ENCODE measurements at places on chromosomes 13 and 19. TPM values are rescaled to one million over a fixed set of nuclear protein-coding genes. Genes with fewer than 3 reads are reported as not detected.

RASGRP4 gene
- total RNA-seq: 0.98 TPM

RCBTB2 gene
- 21.1 TPM for total RNA-seq

NKG7 gene
- total RNA-seq: 0.80 TPM

CATSPERD gene
- total RNA-seq: not detected

- no peaks in the 10 kb centered on the region for H3K27me3 ChIP-seq
- peaks cover 2% of the 10 kb centered on the region for H3K4me1 ChIP-seq
- DNase-seq: peak; percentile 17
- no peaks in the 10 kb centered on the region for H3K36me3 ChIP-seq
These were observed 1551.9 kb downstream of the EFNB2 start for GRCh38 chr13:104983601-104984000.

DNA sequence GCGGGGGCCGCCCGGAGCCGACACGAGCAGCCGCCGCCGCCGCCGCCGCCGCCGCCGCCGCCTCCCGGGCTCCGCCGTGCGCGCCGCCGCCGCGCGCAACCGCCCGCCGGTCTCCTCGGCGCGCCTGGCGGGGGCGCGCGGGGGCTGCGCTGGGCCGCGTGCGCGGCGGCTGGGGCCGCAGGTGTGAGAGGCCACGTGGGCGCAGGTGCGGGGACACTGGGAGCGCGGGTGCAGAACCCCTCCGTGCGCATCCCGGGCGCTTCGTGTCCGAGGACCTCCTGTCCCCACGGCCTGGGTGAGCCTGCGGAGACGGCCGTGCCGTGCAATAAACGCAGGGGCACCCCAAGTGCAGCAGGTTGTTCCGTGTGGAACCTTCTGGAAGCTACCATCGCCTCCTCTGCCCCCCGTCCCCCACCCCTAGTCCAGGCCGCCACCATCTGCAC lies at the start of gene LINGO3:
Gene LINGO3 (minus strand): TSS at position 41 of the 443 bp plus-strand sequence. CDS start 16,378 bp downstream, outside the sequence.
- peaks cover 78% of the 10 kb centered on the region for H3K27me3 ChIP-seq
- no peak within 1 kb of the TSS for H3K27ac ChIP-seq
- H3K4me3 ChIP-seq: peak within 1 kb of the TSS; percentile 15
- DNase-seq: no peak
- H3K4me1 ChIP-seq: peaks cover 27% of the 10 kb centered on the region

GRCh38 chr13:99811067-99811700 lies 160.4 kb downstream of the ZIC5 start:
- H3K27me3 ChIP-seq: peaks cover 2% of the 10 kb centered on the region
- H3K27ac ChIP-seq: no peak overlapping the region
- no peak overlapping the region for H3K4me3 ChIP-seq
- H3K36me3 ChIP-seq: no peaks in the 10 kb centered on the region

GRCh38 chr19:8332976-8333766 lies 9.9 kb downstream of the KANK3 start:
- H3K27me3 ChIP-seq: peaks cover 64% of the 10 kb centered on the region
- H3K4me3 ChIP-seq: no peak overlapping the region
- H3K27ac ChIP-seq: no peak overlapping the region
- no peak for DNase-seq
- peaks cover 16% of the 10 kb centered on the region for H3K4me1 ChIP-seq

DNA sequence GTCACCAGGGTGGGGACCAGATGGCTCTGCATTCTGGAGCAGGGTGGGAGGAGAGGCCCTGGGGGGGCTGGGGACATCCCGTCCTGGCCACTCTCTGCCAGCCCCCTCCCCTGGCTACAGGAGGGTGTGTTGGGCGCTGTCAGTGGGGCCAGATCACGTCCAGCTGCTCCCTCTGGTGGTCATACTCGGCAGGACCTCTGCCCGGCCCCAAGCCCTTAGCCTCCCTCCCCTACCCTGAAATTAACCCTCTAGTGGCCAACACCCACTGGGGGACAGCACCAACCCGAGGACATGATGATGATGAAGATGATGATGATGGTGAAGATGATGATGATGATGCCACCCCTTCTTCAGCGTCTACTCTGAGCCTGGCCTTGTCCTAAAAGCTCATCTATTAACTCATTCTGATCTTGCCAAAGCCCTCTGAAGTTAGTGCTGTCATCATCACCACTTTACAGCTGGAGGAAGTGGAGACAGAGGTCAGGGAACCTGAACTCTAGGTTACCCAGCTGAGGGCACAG lies 590 bp upstream of the LGI4 start:
- H3K27me3 ChIP-seq: no peaks in the 10 kb centered on the region
- H3K27ac ChIP-seq: peak overlapping the region; percentile 51
- no peaks in the 10 kb centered on the region for H3K36me3 ChIP-seq
- H3K4me1 ChIP-seq: peaks cover 49% of the 10 kb centered on the region
- peak; percentile 90 for DNase-seq

- H3K27ac ChIP-seq: no peak overlapping the region
- H3K36me3 ChIP-seq: no peaks in the 10 kb centered on the region
- H3K27me3 ChIP-seq: peaks cover 43% of the 10 kb centered on the region
- peak overlapping the region; percentile 59 for H3K4me3 ChIP-seq
- H3K4me1 ChIP-seq: peaks cover 45% of the 10 kb centered on the region
- DNase-seq: no peak
These were observed 726 bp upstream of the TGFB1 start for GRCh38 chr19:41354343-41354953.

DNA sequence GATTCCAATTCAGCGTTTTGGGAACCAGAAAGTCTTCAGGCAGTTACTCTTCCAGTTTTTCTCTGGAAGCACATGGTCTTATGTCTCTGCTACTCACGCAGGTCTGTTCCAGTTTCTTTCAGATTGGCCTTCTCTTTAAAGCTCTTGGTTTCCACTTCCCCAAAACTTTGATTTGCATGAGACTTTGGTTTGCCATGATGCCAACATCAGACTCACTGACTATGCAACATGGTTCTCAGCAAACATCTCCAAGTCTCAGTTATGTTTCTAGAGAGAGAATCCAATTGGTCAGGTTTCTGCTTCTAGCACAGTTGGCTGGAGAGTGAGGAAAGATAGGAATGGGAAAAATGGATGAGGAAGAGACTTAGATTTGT lies 3.1 kb downstream of the AKAP11 start:
- H3K4me3 ChIP-seq: no peak overlapping the region
- H3K27me3 ChIP-seq: no peaks in the 10 kb centered on the region
- no peak overlapping the region for H3K27ac ChIP-seq
- peak; percentile 65 for DNase-seq

- no peaks in the 10 kb centered on the region for H3K4me1 ChIP-seq
- H3K27ac ChIP-seq: no peak overlapping the region
- DNase-seq: no peak
- no peaks in the 10 kb centered on the region for H3K36me3 ChIP-seq
- H3K4me3 ChIP-seq: no peak overlapping the region
These were observed 49.9 kb downstream of the SLC7A9 start for GRCh38 chr19:32819419-32820400.

DNA sequence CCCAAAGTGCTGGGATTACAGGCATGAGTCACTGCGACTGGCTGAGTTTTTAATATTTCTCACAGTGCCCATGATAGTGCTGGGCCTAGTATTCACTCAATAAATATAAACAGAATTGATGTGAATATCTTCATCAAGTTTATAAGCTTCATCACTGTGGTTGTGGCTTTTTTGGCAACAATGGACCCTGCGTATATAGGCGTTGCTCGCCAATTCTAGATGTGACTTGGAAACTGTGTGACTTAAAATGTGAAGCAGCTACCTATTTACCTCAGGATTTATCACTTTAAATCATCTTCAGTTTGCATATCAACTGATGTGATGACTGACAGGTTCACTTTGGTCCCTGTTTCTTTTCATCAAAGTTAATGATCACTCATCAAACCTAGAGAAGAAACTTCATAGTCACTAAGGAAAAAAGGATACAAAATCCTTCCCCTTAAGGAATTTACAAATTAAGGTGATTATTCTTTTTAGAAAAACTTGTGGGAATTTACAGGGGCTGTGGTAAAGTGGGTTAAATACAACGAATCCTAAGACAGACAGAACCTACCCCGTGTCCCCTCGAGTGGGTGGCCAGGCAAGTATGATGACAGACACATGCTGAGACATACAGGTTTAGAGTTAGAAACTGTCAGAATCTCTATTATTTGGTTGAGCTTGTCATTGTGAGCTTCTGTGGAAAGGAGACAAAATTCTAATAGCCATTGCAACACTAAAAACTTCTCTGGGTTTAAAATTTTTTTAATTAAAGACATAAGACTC lies 101.3 kb downstream of the AKAP11 start:
- no peak overlapping the region for H3K27ac ChIP-seq
- H3K27me3 ChIP-seq: no peaks in the 10 kb centered on the region
- H3K4me3 ChIP-seq: no peak overlapping the region
- H3K36me3 ChIP-seq: no peaks in the 10 kb centered on the region
- no peak for DNase-seq

- peaks cover 39% of the 10 kb centered on the region for H3K4me1 ChIP-seq
- peaks cover 57% of the 10 kb centered on the region for H3K27me3 ChIP-seq
- H3K27ac ChIP-seq: peak overlapping the region; percentile 88
- no peaks in the 10 kb centered on the region for H3K36me3 ChIP-seq
- peak overlapping the region; percentile 53 for H3K4me3 ChIP-seq
These were observed 4.1 kb upstream of the KCNC3 start for GRCh38 chr19:50333235-50333736.

DNA sequence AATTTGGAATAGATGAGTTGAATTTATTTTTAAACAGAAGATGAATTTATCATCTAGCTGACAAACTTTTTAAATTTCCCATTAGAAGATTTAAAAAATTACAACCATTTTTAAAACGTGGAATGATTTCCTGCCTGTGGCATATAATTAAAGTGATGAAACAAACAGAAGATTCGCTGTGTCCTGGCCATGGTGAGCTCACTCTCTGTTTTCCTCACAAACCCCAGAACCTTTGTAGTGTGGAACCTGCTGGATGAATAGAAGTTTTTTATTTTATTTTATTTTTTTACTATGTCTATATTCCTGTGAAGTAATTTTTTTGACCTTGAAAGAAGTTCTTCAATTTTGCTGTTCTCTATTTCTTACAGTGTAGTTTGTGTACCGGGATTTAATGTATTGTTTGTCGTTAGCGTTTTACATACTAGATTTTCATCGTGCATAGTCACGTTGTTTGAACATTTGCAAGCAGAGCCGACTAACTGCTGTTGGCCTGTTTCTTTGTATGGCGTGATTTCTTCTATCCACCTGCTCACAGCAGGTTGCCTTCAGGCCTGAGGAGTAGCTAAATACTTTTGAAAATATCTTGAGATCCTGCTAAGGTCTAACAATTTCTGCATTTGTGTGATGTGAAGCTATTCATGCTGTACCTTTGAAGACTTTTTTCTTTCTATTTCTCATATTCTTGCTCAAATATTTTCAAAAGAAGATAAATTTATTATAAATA lies 149.2 kb downstream of the GGACT start:
- no peaks in the 10 kb centered on the region for H3K27me3 ChIP-seq
- no peak overlapping the region for H3K4me3 ChIP-seq
- DNase-seq: no peak
- H3K36me3 ChIP-seq: peaks cover 4% of the 10 kb centered on the region
